ENCODE measurements at places on chromosomes 3 and 15.

GRCh38 chr3:12138044-12138443 is 20.7 kb downstream of the TIMP4 start:
- no peak for DNase-seq

GRCh38 chr15:88174571-88174970 is 82.0 kb downstream of the NTRK3 start:
- DNase-seq = peak; percentile 27

- DNase-seq = no peak
Observed at GRCh38 chr3:56573501-56573900, 16.5 kb downstream of the CCDC66 start.

DNA sequence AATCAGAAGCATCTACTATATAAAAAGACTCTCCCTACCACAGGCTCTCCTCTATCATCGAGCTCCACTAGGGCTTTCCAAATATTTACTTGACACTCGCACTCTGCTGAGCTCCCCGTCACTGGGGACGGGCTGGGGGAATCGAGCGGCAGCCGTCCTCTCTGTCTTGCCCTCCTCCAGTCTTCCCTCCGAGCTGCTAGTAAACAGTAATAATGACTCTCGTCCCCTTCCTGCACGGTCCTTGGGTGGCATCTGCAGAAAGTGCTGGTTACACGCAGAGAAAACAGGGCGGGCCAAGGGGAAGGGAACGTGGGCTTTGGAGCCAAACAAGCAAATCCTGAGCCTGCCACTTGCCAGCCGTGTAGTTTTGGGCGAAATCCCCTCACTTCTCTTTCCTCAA is 96.6 kb downstream of the LRIG1 start:
- DNase-seq = no peak

DNA sequence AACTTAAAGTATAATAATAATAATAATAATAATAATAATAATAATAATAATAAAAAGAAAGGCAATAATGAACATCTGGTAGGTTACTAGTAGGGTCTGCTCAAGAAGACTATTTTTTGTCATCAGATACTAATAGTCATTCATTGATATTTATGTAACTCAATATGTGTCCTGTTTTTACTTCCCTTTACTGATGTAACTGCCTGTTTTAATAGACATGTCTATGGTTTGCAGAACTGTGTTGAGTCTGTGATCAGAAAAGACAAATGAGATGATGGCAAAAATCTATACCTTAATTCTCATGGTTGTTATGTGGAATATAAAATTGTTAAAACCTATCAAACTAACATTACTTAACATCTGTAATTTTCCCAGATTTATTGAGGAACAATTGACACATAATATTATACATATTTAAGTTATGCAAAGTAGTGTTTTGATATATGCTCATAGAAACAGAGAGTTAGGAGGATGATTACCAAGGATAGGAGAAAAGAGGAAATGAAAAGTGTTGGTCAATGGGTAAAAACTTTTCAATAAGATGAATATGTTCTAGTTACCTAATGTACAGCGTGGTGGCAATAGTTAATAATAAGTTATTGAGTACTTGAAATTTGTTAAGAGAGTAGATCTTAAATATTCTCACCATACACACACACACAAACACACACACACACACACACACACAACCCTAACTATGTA is 699.4 kb downstream of the ZPLD1 start:
- DNase-seq = no peak

DNA sequence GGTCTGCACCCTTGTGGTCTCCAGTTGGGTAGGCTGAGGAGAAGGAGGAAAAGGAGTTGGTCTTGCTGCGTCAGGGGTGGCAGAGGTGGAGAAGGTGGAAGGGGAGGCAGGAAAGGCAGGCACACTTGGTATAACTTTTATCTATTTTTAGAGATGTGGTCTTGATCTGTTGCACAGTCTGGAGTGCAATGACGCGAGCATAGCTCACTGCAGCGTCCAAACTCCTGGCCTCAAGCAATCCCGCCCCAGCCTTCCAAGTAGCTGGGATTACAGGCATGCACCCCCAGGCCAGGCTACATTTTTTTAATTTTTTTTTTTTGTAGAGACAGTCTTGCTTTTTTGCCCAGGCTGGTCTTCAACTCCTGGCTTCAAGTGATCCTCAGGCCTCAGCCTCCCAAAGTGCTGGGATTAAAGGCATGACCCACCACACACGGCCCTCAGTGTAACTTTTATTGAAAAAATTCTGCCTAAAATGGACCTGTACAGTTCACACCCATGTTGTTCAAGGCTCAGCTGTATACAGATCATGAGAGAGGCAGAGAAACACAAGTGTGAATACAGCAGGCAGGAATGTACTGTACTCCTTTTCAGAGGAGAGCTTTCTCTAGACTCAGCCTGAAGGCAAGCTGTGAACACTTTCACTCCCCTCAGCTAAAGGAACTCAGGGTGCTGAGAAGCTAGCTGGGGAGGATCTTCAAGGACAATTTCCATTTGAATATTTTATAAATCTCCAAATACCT is 2.1 kb upstream of the RHOV start:
- DNase-seq = no peak

DNA sequence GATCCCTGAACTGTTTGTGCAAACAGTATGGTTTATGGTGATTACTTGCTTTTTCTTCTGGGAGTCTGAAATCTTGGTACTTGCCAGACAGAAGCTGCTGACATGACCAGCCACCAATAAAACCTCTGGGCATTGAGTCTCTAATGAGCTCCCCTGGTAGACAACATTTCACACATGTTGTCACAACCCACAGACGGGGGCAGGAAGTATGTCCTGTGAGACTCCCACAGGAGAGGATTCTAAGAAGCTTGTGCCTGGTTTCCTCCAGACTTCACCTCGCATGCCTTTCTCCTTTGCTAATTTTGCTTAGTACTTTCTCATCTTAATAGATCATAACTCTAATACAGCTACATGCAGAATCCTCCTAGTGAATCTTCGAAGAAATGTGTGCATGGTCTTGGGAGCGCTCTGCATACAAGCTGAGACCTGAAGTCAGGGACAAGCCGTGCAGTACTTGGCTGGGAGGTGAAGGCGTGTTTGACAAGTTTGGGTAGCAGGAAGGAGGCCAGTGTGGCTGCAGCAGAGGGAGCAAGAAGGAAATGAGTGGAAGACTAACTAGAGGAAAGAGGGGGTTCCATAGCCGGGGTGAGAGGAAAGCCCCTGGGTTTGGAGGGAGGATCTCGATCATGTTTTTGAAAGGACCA is 49.0 kb downstream of the B3GNT5 start:
- DNase-seq = no peak

DNA sequence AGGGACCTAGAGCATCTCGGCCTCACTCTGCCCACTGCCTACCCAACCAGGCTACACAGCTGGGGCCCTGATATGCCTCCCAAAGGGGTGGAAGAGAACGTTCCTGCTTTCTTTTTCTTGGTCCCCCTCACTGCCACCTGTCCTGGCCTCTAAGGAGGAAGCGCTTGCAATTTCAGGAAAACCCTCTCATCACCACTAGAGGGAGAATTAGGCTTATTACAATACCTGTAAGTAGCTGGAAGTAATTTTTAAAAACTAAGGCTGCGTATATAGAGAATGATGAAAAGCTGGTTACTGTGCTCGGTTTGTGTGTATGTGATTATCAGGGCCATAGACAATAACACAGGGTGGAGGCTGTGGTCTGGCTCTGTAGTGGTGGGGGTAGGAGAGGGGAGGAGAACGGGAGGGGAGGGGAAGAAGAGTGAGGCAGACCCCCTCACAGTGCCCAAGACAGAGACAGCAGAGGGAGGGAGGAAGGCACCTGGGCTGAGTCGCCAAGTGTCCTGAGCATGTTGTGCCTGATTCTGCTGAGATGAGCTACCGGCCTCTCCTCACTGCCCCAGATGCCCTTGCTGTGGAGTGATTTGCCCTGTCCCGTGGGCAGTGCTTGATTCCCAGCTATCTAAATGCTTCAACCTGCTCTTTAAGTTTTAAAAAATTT is 3.3 kb downstream of the GABRG3 start:
- DNase-seq = peak; percentile 32

DNA sequence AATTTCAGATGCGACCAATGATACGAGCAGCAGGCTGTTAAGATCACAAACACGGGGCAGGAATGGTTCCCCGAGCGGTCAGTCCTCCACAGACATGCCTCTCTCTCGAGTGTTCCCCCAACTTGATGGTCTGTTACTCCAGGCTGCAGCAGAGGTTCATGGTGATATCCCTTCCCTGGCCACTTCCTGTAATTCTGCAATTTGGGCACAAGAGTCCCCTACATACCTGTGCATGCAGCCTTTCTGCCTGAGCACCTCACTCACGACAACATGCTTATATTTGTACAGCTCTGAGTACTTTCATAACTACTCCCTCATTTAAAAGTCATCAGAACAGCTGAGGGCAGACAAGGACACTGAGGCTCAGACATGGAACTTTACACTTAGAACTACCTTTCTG is 408.1 kb upstream of the NR2F2 start:
- no peak for DNase-seq

- no peak for DNase-seq
Observed at GRCh38 chr3:144185276-144185675, 213.7 kb downstream of the DIPK2A start.

- no peak for DNase-seq
Observed at GRCh38 chr3:80465746-80466145, 697.9 kb upstream of the ROBO1 start.

- no peak for DNase-seq
Observed at GRCh38 chr3:4596612-4597011, 103.5 kb downstream of the ITPR1 start.
